RPMI8226 (cell line): ENCODE measurements at places on chromosomes 2 and 18.
A peak's percentile ranks its signal among the peaks of the same experiment; 100 is the strongest.

- DNase-seq: no peak
Observed at GRCh38 chr2:20061476-20061875, 10.0 kb upstream of the LAPTM4A start.

GRCh38 chr2:47039913-47040562, 115.1 kb downstream of the STPG4 start:
- DNase-seq: no peak

DNA sequence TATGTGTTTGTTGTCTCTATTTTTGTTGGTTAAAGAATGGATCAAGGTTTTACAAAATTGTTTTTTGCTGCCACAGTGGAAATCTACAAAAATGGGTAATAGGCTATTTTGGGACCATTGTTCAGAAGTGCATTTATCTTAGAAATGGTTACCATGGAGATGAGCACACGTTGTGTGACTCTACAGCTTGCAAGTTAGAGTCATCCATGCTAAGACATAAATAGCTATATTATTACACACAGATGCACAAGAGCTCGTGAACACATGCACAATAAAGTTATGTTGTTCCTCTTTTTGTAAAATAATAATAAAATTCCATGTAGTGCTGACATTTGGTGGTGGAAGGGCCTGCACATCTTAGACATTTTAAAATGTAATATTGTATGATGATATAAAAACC, 15.5 kb upstream of the DUSP19 start:
- peak; percentile 7 for DNase-seq

DNA sequence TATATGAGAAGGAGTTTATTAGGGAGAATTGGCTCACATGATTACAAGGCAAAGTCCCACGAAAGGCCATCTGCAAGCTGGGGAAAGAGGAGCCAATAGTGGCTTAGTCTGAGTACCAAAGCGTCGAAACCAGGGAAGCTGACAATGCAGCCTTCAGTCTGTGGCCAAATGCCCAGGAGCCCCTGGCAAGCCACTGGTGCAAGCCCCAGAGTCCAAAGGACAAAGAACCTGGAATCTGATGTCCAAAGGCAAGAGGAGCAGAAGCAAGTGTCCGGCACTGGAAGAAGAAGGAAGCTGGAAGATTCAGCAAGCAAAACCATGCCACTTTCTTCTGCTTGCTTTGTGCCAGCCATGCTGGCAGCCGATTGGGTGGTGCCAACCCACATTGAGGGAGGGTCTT, 74.3 kb upstream of the NPAS2 start:
- no peak for DNase-seq

GRCh38 chr18:31439807-31440325, 7.7 kb upstream of the DSG3 start:
- DNase-seq: no peak

GRCh38 chr2:85071096-85071495, 62.1 kb upstream of the TCF7L1 start:
- DNase-seq: no peak

DNA sequence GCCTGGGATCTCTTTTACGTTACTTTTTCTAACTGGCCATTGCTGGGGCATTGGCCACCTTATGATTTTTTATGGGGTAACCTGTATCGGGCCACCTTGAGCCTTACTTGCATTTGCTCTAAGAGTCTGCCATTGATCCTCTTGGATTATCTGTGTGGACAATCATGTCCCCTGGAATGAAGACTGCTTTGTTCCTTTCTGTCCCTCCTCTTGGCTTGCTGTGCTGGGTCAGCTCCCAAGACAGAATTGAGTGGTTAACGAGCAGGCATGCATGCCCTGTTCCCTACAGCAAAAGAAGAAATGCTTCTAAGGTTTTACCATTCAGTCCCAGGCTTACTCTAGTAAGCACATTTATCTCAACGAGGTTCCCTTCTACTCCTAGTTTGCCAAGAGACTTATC, 46.3 kb downstream of the MAL start:
- DNase-seq: no peak

DNA sequence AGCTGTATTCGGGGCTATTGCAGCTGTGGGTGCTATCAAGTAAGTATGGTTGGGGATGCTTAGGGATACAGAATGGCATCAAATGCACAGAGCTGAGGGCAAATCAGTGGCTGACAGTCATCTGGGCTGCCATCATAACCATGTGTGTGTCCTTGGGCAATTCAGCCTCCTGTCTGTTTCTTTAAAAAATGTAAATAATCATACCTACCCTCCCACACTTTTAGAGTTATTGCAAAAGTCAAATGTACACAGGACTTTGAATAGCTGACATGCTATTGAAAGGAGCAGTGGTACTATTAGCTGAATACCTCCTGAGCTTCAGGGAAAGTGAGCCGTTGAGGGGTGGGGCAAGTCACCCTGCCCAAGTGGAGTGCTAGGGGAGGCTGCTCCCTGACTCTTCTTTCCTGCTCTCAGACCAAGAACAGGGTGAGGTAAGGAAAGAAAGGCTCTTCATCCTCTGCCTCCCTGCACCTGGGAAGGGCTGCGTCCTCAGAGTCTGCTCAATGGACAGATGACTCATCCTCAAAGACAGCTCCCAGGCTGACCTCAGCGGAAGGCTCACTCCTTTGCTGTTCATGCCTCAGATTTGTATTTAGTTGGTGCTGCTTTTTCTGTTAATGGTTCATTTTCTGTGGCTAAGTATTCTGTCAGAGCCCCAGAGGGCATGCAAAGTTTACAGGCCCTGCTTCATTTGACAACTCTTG, 54.9 kb upstream of the BZW1 start:
- peak; percentile 22 for DNase-seq

- DNase-seq: no peak
Observed at GRCh38 chr2:203805486-203805838, 62.1 kb upstream of the CTLA4 start.

DNA sequence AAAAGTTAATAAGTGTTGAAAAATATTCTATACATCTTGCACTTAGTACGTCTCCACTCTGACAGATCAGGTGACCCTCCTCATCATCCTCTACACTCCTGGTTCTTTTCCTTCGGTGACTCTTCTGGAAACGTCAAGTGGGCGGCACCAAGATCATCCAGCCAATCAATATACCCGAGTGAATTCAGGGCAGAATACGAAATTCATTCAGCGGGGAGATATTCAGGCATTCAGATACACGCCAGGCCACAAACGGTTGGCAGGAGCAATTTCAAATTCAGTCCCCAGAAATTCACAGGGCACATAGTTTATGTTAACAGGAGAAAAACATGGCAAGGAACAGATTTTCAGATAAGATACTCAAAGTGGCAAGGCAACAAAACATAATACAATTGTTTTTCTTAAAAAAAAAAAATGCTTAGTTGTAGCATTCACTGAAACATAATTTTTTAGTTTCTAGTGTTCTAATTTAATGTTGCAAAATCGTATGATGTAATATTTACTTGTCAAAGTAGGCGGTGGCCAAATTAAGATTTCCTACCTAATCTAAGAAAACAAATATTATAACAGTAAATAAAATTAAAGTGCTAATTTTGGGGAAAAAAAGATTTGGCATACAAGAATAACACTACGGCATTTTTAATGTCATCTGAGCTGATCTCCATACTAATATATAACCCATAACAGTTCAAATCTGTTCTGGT, 4.2 kb downstream of the CLK1 start:
- DNase-seq: no peak

DNA sequence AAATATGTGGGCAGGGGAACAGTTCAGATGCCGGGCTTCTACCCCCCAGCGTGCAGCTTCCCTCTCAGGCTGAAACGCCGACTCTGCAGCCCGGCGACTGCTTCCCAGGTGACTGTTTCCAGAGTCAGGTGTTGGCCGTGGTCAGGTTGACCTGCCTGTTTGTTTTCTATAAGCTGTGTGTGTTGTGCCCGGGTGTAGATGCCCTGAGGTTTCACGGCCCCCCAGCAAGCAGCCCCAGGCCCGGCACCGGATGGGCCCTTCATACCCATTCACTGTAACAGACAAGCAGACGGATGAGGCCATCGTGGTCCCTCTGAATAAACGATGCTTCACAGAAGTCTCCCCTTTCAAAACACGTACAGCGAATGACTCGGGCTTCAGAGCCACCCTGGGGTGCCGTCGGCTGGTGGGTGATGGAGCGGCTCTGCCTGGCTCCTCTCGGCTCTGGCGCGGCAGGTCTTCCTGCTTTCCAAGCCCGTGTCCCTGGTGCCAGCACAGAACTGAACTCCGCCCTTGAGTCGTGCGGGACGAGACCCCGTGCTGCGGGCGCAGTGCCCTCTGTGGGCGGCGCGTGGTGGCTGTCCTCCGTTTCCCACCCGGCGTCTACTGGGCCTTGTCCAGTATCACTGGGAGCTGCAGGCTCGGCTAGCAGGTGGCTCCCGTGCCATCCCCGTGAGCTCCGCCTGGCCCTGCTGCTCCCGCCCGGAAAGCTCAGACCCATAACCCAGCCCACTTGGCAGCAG, 15.0 kb upstream of the KCNG2 start:
- no peak for DNase-seq

GRCh38 chr18:68797871-68798270, at the start of gene CCDC102B:
Gene CCDC102B (plus strand): TSS chr18:68798080. CDS start chr18:68836764, 38,684 bp downstream.
- DNase-seq: no peak

DNA sequence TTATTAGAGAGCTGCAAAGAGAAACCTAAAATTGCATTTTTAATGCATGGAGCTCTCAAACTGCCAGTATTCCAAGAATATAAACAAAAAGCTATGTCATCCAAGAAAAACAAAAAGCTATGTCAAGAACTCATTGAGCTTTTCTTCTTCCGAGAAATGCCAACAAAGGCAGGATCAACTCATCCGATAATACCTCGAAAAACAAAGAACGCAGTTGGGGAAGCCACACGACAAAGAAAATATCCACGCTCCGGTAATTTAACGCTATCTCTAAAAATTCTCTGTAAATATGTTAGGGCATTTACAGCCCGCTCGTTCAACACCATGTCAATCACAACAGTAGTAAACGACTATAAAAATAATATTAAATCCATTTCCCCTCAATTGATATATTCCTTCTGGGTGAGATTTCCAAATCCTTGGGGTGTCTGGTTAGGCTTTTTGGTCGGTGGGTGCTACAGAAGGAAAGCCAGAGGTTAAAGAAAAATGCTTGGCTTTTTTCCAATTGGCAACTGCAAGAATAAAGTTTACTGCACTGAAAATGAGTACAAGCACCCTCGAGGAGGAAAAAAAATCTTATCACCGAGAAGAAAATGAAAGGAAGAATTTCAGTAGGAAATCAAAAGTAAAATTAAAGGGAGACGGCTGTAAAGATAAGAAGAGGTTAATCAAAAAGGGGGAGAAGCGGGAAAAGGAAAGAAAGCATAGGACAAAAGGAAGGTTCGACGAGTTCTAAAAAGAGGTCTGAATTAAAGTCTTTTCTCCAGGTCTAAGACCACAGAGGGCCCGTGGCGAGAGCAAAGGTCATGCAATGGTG, 856 bp downstream of the TIA1 start:
- DNase-seq: peak; percentile 53

DNA sequence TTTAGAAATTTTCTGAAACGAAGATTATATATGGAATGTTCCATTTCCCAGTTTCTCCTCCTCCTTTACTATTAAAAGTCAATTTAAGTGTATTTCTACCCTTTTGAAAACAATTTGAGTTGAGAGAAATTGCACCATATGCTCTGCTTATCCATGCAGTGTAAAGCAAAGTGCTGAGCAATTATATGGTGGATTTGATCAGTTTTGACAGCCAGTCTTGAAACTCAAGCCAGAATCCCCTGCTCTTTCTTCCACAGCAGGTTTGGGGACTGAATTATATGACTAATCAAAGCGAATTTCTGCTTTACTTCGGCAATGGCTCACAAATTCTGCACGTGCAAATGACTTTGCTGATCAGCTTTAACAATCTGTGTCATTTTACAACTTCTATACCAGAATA, 1183.6 kb downstream of the LRP1B start:
- no peak for DNase-seq

GRCh38 chr2:10868465-10869314, 43.0 kb upstream of the KCNF1 start:
- no peak for DNase-seq

- DNase-seq: no peak
Observed at GRCh38 chr2:61014763-61015162, 2.8 kb upstream of the PEX13 start.

DNA sequence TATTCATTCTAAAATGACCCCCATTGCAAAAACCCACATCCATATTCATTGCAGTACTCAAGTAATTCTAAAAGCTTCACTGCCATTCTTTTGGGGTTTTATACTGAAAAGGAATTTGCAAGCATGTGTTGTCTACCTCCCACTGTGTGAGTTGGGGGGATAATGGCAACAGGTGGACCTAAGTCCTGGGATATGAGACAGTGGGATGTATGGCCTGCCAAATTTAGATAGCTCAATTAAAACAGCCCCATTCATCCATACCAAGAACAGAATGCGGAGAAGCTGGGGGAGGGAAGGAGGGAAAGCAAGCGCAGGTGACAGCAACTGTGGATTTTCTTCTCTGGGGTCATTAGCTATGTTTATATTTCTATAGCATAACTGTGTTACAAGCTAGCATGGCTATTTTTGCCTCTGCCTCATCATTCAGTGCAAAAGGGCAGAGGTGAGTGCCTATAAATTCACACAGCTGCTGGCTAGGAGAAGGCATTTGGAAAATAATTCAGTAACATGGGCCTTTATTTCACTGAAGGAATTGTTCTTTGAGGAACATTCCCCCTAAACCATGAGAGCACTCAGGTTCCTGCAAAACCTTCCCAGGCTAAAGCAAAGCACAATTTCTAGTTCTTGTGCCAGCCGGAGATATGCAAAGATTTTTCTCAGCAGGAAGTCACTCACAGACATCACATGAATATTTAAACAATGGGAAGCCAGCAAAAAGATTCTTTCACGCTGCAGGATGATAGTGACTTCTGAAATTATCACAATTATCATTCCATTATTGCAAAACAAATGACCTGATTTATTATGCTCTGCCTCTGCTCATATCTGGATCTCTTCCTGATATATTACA, 393.9 kb upstream of the ACVR2A start:
- DNase-seq: no peak

DNA sequence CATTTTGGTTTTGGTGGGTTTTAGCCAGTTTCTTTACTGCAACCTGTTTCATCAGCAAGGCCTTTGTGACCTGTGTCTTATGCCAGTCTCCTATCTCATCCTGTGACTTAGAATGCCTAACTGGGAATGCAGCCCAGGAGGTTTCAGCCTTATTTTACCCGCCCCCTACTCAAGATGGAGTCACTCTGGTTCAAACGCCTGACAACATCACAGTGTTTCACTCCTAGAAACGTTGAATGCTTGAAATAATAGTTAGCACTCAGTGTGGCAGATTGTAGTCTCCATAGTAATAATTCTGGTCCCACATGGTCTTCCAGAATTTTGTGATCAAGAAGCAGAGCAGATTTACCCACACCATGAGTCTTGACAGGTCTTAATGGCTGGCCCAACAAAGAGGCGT, 159.0 kb upstream of the TRIB2 start:
- DNase-seq: no peak

DNA sequence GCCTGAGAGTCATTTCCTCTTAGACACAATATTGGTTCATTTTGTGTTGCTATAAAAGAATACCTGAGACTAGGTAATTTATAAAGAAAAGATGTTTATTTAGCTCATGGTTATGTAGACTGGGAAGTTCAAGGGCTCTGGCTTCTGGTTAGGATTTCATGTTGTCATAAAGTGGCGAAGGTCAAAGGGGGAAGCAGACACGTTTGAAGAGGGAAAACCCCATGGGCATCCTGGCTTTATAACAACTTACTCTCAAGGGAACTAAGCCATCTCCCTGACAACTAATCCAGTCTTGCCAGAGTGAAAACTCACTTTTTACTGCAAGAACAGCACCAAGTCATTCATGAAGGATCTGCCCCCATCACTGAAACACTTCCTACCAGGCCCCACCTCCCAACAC, 89.7 kb upstream of the RNF152 start:
- no peak for DNase-seq

- no peak for DNase-seq
Observed at GRCh38 chr18:32461709-32462272, 8.9 kb downstream of the GAREM1 start.

- no peak for DNase-seq
Observed at GRCh38 chr2:18540872-18541271, 19.6 kb downstream of the RDH14 start.
